Activated T-helper 2 cell treated with anti-CD3 and anti-CD28 coated beads, Interferon-gamma antibody, Interleukin-2, Interleukin-4, amounts not matched to agents 10 μg/mL and 5 μg/mL and 100 μg/mL, durations not matched to agents 14 hours and 24 hours and 36 hours (primary cell): ENCODE measurements at places on chromosomes 2 and 18. TPM values are rescaled to one million over a fixed set of nuclear protein-coding genes. Genes with fewer than 3 reads are reported as not detected.

- DNase-seq: no peak
Observed at GRCh38 chr2:110120171-110121051, 4.8 kb upstream of the MALL start.

DNA sequence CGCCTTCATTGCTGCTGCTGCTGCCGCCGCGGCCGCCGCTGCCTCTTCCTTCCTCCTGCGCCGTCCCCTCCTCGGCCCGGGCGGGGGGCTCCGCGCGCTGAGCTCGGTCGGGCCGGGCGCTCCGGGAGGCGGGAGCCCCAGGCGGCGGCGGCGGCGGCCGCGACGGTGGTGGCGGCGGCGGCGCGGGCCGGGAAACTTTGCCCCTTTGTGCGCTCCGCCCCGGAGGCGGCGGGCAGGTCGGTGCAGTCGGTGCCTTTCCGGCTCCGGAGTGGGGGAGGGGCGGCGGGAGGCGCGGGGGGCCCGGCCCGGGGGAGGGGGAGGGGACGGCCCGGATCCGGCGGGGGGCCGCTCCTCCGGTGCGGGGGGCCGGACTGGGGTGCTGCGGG is 205 bp downstream of the TET3 start:
- DNase-seq: peak; percentile 61

- DNase-seq: no peak
Observed at GRCh38 chr18:62460851-62461300, 61.9 kb upstream of the ZCCHC2 start.

DNA sequence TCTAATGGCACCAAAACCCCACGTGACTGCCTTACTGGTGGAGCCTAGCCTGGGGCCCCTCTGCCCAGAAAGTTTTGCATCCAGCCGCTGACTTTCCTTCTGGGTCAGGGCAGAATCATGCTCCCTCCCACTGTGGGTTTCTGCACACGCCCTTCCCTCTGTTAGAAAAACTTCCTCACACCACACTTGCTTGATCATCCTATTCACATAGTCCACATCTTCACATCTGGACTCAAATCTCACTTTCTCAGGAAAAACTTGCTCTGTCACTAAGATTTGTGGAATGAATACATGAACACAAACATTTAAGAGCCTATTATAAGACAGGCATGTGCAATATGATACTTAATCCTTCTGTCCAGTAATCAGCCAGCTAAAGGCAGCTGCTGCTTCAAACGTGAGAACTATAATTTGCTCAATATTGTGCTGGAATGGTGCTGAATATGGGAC is 274.7 kb downstream of the RND3 start:
- DNase-seq: no peak

DNA sequence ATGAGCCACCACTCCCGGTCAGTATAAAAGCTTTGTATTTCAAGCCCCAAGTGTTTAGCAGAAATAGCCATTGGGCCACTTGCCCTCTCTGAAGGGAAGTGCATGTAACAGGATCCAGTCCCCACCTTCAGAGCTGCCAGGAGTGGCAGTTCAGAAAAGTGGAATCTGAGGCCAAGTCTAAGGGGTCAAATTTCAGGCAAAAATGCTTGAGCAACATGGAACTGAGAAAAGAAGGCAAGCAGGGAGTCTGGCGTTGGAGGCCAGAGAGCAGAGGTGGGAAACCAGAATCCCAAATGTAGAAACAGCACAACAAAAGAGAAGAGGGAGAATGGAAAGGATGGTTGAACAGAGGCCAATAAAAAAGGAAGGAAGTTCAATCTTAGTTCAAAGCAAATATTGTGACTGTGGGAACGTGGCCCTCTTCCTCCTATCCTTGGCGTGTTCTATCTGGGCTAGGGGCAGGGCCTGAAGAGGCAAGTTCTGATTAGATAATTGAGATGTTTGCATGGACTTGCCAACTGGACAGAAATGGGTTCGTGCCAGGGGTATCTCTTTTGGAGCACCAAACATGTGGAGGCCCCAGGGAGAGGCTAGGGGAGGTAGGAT is 102.2 kb downstream of the AP1S3 start:
- DNase-seq: no peak

TMEM169 gene
- 1.3 and 1.6 TPM in 2 replicates for total RNA-seq

CIB4 gene
- not detected in 2 replicates for total RNA-seq

MYO5B gene
- total RNA-seq: not detected in 2 replicates

LONRF2 gene
- total RNA-seq: 0.21 and 0.28 TPM in 2 replicates
